ENCODE measurements at places on chromosomes 2 and 18.

GRCh38 chr2:67645280-67646138 is 248.4 kb downstream of the ETAA1 start:
- DNase-seq: no peak

- no peak for DNase-seq
Measured at GRCh38 chr2:42788-43187, 3.5 kb downstream of the FAM110C start.

- DNase-seq: no peak
Measured at GRCh38 chr2:220276741-220277444, 649.5 kb downstream of the SLC4A3 start.

DNA sequence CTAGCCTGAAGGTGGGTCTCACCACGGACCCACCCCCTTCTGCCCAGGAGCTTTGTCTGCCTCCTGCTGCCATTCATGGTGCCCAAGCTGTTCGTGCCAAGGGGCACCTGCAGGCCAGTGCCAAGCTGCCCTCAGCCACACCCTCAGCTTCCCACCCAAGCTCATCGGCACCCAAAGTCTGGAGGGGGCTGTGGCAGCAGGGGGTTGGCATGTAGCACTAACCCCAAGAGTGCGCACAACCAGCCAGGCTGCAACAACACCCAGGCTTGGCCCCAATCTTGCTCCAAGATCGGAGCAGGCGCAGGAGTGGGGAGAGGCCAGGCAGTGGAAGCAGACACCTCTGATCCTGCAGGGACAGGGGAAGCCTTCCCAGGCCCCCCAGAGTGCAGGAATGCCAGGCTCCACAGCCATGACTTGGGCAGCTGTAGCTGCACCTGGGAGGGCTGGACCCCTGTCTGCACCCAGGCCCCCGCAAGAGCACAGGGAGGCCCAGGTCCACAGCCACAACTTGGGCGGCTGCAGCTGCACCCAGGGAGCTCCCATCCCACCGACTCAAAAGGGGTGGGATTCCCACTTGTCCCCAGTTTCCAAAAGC is 89.9 kb downstream of the ATAD2B start:
- DNase-seq: no peak

- DNase-seq: peak; percentile 60
Measured at GRCh38 chr2:25521665-25522387, 151.6 kb downstream of the DTNB start.

DNA sequence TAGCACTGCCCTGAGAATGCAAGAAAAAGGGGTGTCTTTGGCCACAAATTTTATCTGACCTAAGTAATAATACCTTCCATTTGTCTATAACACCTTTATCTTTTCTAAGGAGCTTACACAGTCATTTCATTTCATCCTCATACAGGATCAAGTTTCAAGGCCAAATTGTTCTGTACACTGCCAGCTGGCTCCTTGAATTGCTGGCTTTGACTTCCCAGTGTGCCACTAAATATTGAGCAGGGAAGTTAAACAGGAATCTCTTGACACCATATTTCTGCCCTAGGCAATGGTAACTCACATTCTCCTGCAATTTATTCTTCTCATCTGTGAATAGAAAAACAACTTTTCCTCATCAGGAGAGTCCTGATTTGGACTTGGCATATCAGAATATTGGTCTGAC is 195.1 kb upstream of the LRP1B start:
- no peak for DNase-seq

DNA sequence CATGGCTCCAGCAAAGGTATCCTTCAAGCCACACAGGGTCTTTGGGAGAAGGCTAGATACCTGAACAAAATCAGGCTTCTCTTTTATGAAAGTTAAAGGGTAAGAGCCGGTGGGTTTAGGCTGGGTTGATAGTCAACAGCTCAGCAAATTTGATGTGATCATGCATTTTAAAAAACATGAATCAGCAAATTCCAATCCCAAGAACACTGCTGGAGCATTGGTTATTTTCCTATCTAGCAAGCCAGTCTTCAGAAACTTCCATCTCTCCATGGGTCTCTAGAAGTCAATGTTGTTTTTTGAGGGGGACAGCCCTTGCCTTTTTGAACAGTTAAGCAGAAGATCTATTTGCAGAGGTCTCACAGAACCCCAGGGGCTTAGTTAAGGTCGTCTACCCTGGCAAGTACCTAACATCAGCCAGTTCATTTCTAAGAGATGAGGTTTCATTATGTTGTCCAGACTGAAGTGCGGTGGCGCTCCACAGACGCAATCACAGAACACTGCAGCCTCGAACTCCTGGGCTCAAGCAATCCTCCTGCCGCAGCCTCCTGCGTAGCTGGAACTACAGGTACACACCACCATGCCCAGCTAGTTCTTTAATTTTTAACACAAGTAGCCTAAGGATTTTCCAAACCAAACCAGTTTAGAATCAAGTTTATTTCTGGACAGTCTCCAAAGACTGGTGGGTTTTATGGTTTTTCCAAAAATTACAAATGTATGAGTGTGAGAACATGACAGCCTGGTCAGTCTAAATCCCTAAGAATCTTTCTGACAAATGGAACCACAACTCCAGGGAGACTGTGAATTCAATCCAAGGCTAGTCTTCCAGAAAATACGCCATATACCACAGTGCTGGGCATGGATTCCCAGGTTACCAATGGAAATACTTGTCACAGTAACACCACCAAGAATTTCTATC is 4.1 kb upstream of the ZCCHC2 start:
- DNase-seq: no peak

GRCh38 chr2:98805412-98806171 is 74.7 kb upstream of the MGAT4A start:
- DNase-seq: no peak

DNA sequence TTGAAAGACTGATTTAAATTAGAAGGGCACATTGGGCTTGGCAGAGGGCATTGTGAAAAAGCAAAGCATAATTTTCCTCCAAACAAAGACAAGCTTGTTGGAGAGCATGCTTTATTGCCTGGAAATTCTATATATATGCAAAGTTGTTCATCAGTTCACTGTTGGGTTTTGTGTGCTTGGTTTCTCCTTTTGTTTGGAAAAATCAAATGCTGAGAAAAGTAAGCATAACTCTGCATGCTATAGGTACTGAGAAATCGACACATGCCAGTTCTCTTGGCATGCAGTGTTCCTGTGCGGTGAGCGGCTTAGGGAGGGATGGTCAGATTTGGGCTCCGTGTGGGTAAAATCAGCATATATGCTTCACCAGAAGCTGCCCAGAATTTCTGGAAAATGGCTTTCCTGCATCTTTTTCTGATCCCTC is 161.0 kb downstream of the RAPGEF4 start:
- DNase-seq: no peak

GRCh38 chr2:240329116-240329665 is 106.3 kb upstream of the GPC1 start:
- no peak for DNase-seq
